Stimulated activated CD4-positive, alpha-beta T cell treated with anti-CD3 and anti-CD28 coated beads, Interleukin-12 subunit alpha, Interleukin-12 subunit beta, amount 100 ng/mL, for 4 hours (primary cell): ENCODE measurements at places on chromosomes 16 and 17.

DNA sequence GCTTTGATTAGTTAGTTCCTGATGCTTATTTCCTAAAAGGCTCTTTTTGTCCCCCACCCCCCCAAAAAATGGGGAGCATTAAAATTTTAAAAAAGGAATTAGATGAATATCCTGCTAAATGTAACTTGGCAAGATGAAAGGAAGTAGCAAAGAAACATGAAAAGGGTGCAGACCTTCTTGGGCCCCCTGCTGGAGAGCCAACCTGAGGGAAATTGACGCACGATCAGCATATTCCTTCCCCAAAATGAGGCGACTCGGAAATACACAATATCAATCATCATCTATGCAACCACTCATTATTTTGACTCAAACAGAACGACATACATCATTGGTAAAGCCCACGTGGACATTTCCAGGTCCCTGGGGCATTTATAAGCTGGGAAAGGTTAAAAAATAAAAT lies 59.7 kb downstream of the GRIN2A start:
- DNase-seq = no peak

DNA sequence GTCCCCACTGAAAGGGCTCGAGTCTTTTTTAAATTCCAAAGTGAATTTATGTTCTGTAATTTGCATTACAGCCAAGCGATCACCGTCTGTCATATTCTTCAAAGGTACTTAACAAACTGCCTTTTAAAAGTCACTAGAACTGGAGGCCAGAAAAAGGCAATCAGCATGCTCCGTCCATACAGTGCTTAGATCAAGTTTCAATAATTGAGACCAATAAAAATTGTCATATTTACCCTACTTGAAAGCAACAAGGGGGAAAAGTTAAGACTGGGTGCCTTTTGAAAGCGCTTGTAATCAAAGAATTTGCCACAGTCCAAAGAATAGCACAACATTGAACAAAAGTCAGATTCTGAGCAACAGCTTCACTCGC lies 9.0 kb upstream of the ZFHX3 start:
- no peak for DNase-seq

GRCh38 chr17:55086635-55087058 lies 118.1 kb downstream of the STXBP4 start:
- DNase-seq = no peak

DNA sequence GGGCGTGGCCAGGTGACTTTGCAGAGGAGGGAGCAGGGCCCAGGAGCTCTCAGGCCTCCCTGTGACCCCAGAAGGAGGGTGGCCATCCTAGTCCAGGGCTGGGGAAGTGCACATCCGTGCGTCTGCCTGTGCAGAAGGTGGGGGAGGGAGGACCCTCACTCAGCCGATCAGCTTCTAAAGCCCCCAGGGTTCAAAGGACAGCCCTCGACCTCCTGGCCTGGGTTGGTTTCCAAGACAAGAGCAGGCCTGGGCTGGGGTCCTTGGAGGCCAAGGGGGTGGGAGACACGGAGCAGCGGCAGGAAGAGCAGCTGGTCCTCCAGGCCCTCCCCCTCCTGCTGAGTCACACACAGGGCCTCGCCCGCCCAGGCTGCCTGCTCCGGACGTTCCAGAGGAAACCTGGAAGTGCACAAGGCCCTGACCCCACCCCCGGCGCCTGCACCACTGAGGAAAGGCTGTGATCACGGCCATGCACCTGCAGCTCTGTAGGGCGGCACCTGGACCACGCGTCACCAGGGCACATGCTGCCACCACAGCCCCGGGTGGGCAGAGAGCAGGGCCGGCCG lies 67.1 kb upstream of the ZNF469 start:
- DNase-seq = no peak

- no peak for DNase-seq
Observed at GRCh38 chr17:50364715-50365114, 8.3 kb downstream of the MRPL27 start.

DNA sequence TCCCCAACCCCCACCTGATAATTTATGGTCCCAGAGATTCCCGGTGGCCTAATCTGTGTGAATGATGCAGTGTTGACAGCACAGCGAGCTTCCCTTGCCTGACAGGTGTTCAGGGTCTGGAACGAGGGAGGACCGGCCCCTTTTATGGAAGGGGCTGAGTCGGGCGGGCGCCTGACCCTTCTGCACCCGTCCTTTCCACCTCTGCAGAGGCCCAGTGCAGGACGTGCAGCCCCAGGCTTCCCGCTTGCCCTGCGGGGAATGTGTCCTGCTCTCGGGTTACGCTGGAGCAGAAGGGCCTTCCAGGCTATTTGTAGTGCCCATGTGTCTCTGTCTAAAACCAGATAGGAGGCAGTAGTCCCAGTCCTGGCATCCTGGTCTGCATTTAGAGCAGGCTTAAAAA lies 16.2 kb downstream of the SMTNL2 start:
- DNase-seq = no peak

GRCh38 chr16:80015566-80015965 lies 415.0 kb upstream of the MAF start:
- no peak for DNase-seq

- DNase-seq = no peak
Observed at GRCh38 chr16:61957075-61957855, 79.0 kb downstream of the CDH8 start.

- no peak for DNase-seq
Observed at GRCh38 chr17:66443166-66443565, 140.8 kb downstream of the PRKCA start.

DNA sequence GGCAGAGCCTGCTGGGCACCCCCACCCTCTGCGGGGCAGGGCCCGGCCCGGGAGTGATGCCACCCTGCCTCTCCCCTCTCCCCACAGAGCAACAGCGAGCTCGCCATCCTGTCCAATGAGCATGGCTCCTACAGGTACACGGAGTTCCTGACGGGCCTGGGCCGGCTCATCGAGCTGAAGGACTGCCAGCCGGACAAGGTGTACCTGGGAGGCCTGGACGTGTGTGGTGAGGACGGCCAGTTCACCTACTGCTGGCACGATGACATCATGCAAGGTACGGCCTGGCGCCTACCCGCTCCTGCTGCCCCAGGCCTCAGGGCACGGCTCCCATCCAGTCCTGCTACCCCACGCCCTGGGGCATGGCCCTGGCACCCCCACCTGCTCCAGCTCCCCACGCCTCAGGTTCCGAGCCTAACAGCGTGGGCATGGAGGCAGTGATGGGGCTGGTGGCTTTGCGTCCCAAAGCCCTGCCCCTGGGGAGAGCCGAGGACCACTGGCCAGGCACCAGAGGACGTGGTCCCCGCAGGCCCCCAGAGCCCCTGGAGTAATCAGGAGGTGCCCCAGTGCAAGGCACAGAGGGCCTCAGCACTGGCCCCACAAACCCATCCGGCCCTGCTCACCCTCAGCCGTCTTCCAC lies 38.4 kb downstream of the TSC2 start:
- DNase-seq = no peak

DNA sequence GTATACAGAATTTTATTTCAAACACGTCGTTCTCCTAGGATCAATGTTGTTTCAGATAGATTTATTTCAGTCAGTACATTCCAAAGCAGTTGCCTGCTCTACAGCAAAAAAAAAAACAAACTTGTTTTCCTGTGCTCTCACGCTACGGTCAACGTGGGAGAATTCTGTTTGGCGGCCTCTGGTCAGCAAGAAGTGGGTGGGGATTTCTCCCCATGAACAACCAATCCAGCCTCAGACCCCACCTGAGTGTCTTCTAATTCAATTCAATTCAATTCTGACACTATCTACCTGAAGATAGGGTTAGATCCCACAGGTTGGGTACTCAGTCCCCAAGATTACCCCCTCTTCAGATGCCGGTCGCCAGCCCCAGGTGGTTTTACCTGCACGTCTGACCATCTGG lies 22.1 kb downstream of the C17orf58 start:
- DNase-seq = no peak

DNA sequence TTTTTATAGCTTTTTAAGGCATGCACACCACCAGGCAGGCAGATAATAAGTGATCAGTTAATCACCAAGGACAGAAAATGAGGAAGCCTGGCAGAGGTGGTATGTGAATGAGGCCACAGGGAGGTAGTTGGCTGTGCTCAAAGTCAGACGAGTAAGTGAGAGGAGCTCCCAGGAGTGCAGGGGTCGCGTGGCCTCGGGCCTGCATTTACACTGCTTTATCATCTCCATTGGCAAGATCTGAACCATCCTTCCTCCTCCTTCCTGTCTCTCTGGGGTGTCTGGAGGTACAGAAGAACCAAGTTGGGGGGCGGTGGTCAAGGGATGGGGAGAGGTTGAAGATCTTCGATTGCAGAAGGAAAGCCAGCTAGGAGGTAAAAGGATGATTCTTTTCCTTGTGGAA lies 320.1 kb downstream of the SOX9 start:
- DNase-seq = no peak

GRCh38 chr17:59287452-59287851 lies 44.0 kb upstream of the YPEL2 start:
- DNase-seq = no peak

DNA sequence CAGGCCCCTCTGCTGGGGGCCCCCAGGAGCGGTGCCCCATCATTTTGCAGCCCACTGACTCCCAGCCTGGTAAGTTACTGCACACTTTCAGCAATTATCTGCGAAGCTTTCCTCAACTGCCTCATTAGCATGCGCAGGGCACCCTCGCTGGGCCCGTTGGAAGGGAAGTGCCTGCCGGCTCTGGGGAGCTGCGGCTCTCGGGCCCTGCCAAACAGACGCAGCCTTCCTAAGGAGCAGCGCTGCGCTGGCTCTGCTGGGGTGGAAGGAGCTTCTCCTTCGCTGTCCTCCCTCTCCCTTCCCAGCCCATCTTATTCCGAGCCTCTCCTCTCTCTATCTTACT lies 71.0 kb downstream of the RBBP6 start:
- no peak for DNase-seq

DNA sequence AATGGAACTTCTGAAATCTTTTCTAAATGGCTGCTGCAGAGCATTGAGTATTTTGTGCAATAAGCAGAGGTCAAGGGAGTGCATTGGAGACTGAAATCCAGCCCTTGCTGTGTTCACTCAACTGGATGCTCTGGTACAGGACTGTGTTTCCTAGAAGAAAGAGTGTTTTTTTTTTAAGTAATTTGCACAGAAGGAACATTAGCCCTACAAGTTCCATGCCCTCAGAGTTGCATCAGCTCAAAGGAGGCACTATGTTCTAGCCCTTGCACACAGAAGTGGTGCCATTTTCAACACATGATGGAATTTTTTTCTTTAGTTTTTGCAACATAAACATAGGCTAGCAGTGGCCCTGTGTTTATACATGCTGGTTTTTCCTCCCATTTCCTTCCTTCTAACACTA lies 144.1 kb upstream of the HLF start:
- no peak for DNase-seq

GRCh38 chr16:22195695-22196558 lies 10.2 kb upstream of the EEF2K start:
- DNase-seq = peak; percentile 92

GRCh38 chr16:25796239-25796638 lies 104.5 kb downstream of the HS3ST4 start:
- no peak for DNase-seq

DNA sequence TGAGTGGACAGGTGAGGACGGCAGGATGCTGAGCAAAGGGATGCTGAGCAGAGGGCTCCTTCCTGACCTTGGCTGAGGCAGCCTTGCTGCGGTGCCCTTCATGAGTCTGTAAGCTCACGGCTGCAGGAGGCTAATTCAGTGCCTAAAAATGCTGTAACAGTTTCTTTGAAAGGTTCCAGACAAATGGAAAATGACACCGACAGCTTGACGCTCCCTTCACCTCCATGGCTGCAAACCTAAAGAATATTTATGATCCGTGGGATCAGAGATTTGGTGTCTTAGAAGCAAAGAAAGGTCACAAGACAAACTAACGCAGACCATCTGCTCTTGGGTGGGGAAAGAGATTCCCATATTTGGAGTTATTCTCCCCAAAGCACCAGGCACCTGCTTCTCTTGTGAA lies 28.0 kb downstream of the TOM1L2 start:
- DNase-seq = no peak

- no peak for DNase-seq
Observed at GRCh38 chr17:27945333-27945616, 52.1 kb upstream of the LYRM9 start.

DNA sequence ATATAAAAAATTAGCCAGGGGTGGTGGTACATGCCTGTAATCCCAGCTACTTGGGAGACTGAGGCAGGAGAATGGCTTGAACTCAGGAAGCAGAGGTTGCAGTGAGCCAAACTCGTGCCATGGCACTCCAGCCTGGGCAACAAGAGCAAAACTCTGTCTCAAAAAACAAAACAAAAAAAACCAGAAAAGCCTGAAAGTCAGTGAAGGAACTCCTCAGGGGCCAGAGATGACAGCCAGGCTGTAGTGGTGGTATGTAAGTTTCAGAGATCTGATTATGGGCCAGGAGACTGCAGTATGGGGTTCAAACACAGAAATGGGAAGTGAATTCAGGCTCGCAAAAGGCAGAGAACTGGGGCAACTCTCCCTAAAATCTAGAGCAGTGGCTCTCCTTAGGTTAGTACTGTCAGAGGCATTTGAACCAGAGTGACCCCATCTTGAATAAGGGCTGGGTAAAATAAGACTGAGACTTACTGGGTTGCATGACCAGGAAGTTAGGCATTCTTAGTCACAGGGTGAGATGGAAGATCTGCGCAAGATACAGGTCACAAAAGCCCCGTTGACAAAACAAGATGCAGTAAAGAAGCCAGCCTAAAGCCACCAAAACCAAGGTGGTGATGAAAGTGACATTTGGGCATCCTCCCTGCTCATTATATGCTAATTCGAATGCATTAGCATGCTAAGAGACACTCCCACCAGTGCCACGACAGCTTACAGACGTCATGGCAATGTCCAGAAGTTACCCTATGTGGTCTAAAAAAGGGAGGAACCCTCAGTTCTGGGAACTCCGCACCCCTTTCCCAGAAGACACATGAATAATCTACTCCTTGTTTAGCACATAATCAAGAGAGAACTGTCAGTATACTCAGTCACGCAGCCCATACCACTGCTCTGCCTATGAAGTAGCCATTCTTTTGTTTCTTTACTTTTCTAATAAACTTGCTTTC lies 120.2 kb upstream of the XYLT1 start:
- peak; percentile 5 for DNase-seq

GRCh38 chr16:31474773-31475738 lies 3.1 kb downstream of the TGFB1I1 start:
- DNase-seq = no peak

GRCh38 chr16:12728469-12728868 lies 75.2 kb downstream of the CPPED1 start:
- no peak for DNase-seq

GRCh38 chr16:88941913-88942909 lies 34.8 kb downstream of the CBFA2T3 start:
- DNase-seq = peak; percentile 63
